Central memory CD4-positive, alpha-beta T cell (primary cell): ENCODE measurements at places on chromosomes 1 and 21.

DNA sequence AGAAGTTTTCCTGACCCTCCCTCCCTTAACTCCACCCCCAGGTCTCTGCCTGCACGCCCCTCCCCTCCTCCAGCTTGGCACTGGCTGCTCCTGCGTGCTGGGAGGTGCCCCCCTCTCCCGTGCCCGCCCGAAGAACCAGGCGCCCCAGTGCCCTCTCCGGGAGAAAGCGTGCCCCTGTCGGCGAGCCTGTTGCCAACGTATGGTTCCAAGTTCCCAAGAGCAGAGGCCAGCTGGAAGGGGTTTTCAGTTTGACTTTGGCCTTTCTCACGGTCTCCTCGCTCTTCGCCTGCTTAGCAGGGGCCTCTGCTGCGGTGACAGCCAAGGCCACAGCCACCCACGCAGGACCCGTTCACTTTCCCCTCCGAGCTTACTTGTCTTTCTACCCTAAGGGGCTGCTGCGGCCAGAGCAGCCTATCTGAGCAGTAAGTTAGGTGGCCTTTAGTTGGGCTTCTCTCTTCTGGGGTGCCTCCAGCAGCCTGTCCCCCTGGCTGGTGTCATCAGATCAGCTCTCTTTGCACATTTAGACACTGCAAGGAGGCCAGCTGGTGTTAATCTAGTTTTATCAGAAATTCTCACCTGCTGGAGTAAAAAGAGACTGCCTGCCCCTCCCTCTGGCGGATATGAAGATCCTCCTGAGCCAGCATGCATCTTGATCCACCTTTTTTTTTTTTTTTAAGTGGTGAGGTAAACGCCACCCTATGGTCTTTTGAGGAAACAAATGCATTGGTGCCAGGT, 1.5 kb downstream of the STUM start:
- DNase-seq: no peak

DNA sequence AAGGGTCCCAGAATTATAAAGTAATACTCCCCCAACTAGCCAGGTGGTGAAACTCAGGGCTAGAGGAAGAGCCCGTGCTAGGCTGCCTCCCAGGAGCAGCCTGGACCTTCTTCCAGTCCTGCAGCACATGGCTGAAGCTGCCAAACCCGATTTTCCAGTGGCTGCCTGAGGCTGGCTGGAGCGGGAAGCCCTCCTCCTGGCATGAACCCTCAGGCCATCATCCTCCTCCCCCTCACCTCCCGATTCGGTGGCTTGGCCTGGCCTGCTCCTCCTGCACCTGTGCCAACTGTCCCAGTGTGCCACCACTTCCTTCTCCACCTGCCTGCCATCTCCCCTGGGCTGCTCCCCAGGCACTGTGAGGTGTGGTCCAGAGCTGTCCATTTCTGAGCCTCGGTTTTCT, 3.0 kb upstream of the TSPAN1 start:
- no peak for DNase-seq

DNA sequence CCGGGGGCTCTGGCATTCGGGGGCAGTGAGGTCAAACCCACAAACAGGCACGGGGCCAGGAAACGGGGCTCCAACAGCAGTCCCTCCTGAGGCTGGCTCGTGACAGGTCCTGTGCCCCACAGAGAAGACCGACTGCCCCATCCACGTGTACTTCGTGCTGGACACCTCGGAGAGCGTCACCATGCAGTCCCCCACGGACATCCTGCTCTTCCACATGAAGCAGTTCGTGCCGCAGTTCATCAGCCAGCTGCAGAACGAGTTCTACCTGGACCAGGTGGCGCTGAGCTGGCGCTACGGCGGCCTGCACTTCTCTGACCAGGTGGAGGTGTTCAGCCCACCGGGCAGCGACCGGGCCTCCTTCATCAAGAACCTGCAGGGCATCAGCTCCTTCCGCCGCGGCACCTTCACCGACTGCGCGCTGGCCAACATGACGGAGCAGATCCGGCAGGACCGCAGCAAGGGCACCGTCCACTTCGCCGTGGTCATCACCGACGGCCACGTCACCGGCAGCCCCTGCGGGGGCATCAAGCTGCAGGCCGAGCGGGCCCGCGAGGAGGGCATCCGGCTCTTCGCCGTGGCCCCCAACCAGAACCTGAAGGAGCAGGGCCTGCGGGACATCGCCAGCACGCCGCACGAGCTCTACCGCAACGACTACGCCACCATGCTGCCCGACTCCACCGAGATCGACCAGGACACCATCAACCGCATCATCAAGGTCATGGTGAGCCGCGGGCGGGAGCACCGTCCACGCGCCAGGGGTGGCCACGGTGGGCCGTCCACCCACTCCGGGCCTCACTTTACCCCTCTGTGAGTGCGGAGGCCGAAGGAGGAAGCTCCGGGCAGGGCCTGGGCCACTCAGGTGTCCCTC, 14.2 kb downstream of the COL6A2 start:
- DNase-seq: no peak

- no peak for DNase-seq
Observed at GRCh38 chr1:14347776-14348175, 250.7 kb upstream of the KAZN start.

DNA sequence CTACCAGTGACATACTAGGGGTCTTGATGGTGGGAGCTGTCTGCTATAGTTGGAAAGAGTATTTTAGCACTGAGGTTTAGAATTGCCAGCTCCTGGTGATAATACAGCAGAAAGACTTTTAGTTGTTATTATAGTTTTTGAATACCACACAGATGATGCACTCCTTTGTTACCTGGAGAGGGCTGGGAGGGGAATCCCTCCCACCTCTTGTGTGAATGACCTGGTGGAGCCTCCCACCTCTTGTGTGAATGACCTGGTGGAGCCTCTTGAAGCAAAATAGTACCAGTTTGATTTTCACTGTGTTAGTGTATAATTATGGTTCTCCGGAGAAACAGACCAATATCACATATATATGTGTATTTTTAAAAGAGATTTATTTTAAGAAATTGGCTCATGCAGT, 3.3 kb downstream of the DISP1 start:
- DNase-seq: no peak

DNA sequence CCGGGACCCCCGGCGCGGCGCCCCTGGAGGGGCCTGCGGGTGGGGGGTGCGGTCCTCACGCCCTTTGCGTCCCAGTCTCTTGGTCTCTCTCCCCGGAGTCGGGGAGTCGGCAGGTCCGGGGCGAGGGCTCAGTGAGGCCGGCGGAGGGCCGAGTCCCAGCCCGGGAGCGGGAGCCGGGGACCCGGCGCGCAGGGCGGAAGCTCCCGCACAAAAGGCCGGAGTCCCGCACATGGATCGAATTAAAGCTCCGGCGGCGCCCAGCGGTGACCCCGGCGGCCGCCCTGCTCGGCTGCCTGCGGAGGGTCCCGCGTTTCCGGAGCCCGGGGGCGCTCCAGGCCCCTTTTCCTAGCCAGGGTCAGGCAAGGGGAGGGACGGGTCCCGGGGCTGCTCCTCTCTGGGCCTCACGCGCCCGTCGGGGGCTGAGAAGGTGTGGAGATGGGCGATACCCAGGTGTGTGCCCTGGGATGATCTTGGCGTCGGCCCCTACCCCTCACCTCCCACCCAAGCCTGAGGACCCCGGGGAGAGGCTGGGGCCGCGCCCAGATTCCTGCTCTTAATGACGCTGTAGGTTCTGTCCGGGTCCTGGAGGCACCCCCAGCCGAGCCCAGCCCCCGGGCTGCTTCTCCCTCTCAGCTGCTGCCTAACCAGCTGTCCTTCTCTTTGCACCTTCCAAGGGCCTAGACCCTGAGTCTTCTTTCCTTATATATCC, 512 bp downstream of the FBLIM1 start:
- DNase-seq: no peak

GRCh38 chr1:151828921-151829320, 2.7 kb downstream of the RORC start:
- no peak for DNase-seq

DNA sequence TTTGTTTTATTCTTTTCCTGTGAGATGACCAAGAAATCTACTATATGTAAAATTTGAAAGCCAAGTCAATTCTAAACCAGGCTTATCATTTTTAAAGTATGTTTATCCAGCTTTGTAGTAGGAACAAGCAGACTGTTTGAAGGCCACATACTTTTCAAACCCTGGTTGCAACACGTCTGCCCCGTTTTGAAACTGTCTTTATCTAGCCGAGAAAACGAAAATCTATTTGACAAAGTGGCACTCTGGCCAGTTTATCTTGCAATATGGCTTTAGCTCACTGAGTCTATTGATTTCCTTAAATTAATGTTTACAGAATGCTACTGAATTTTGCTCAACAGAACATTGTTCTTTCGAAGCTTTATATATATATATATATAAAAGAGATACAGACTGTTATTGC, 39.7 kb downstream of the PROX1 start:
- no peak for DNase-seq

- DNase-seq: no peak
Observed at GRCh38 chr21:41763398-41763931, 3.4 kb downstream of the RIPK4 start.

DNA sequence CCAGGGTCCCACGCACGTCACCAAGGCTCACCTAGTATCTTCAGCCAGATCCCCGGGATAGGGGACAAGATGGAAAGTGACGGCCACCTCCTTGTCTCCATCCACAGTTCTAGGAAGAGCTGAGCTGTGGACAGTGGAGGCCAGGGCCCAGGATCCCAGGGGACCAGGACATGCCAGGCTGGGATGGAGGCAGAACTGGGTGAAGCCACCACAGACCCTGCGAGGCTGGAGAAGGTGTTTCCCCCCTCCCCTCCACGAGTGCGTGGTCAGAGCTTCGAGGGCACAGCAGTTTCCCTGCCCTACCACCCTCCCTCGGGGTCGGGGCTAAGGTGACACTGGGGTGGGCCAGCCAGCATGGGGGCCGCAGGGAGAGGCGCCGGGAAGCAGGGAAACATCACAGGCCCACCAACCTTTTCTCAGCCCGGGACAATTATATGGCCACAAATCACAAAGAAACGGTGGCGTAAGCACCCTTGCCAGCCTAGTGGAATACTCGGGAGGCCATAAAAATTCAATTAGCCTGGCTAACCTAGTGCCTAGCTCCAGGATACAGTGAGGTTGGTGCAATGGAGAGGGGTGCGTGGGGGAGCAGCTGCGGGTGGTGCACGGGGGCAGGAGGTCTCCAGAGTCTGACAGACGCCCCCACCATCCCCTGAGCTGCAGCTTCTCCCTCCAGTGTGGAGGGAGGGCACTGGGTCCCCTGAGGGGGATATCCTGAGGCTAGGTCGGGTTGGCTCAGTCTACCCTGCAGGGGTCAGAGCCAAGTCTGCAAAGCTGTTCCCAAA, 13.4 kb downstream of the DRAXIN start:
- no peak for DNase-seq

DNA sequence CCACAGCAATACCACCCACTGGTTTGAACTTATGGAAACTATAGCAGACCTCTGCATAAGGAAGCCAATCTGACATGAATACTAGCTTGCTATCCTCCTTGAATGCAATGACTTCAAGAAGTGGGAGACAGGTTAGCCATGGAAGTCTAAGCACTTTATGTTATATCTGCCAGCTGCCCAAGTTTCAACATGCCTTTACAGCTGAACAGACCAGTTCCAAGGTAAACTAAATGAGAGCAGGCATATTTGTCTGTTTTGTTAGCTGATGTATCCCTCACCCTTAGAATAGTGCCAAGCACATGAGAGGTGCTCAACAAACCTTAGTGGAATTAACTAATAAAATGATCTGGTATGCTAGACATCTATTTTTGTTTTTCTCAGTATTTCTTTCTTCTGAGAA, 65.1 kb downstream of the ALG14 start:
- no peak for DNase-seq

- no peak for DNase-seq
Observed at GRCh38 chr1:109361069-109361468, 36.6 kb downstream of the SORT1 start.

GRCh38 chr21:39184050-39184980, 1.1 kb upstream of the PSMG1 start:
- DNase-seq: no peak

GRCh38 chr21:14533499-14534428, 12.4 kb downstream of the SAMSN1 start:
- DNase-seq: peak; percentile 85

DNA sequence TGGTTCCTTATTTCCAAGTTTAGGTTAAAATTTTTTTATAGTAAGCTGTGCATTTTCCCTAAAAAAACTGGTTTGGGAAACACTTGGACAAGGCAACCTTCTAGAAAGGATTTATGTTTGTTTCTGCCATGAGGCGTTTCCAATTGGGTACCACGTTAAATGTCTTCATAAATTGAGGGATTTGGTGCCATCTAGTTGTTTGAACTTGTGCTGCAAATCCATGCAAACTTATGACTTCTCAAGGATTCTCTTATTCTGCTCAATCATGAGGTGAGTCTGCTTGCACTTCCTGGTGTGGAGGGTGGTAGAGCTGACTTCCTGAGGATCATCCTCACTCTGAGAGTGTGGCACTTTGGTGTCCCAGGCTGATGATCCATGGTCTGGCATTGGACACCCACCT, 123.3 kb downstream of the PCNX2 start:
- no peak for DNase-seq

DNA sequence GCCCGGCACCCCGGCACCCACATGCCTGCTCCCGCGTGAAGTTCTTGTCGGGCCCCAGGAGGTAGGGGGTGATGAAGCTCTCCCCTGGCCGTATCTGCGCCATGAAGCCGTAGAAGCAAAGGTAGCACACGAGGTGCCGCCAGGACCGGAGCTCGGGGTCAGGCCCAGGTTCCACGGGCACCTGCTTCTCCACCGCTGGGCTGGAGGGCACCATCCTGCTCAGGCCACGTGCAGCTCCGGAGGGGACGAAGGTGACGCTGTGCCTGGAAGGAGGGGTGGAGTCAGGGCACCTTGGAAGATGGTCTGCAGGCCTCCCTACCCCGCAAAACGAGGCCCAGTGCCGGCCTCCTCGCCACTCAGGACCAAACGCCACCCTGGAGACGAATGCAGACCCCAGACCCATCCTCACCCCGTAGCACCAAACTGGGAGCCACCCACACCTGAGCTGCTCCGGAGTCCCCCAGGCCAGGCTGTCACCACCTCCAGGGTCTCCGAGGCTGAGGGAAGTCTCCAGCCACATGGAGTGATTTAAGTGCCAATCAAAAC, 4.4 kb downstream of the SLC19A1 start:
- no peak for DNase-seq

DNA sequence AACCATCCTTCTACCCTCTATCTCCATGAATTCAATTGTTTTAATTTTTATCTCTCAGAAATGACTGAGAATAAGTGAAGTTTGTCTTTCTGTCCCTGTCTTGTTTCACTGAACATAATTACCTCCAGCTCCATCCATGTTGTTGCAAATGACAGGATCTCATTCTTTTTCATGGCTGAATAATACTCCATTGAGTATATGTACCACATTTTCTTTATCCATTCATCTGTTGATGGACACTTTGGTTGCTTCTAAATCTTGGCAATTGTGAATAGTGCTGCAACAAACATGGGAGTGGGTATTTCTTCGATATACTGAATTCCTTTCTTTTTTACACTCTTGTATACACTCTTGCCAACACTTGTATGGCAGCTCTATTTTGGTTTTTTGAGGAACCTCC, 72.8 kb upstream of the COX20 start:
- DNase-seq: no peak
